ENCODE measurements at places on chromosomes 12 and 14. TPM values are rescaled to one million over a fixed set of nuclear protein-coding genes. Genes with fewer than 3 reads are reported as not detected.

Gene NCOR2
- polyA plus RNA-seq, result 121 TPM

Gene ETFBKMT
- 2.0 TPM for polyA plus RNA-seq

Gene TMEM229B
- 25.6 TPM for polyA plus RNA-seq

Gene CCDC38
- not detected for polyA plus RNA-seq

Gene OR9K2
- polyA plus RNA-seq, result not detected

Gene STXBP6
- polyA plus RNA-seq, result 44.9 TPM

Gene ADGRD1
- 12.7 TPM for polyA plus RNA-seq

Gene PPP4R4
- 1.0 TPM for polyA plus RNA-seq

Gene PLEKHD1
- polyA plus RNA-seq, result not detected

Gene ACOT6
- polyA plus RNA-seq, result not detected

Gene ZNF664
- 13.5 TPM for polyA plus RNA-seq

Gene RBMS2
- 18.8 TPM for polyA plus RNA-seq

Gene RPGRIP1
- not detected for polyA plus RNA-seq
